Activated CD8-positive, alpha-beta T cell treated with anti-CD3 and anti-CD28 coated beads for 36 hours (primary cell): ENCODE measurements at places on chromosomes 12 and 14. TPM values are rescaled to one million over a fixed set of nuclear protein-coding genes. Genes with fewer than 3 reads are reported as not detected.
A peak's percentile ranks its signal among the peaks of the same experiment; 100 is the strongest.

DNA sequence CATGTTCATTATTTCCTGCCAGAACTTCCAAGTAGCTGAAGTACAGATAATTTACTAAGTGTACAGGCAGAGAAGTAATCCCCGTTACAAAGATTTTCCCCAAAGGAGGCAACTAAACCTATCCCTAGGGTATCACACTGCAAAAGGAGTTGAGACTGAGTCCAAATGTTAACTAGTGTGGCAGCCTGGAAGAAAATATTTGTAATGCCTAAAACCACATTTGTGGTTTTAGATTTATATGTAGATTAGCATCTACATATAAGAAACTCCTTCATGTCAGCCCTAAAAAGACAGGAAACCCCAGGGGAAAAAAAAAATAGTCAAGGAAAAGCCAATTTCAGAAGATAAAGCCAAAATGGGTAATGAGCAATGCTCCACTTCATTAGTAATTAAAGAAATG, 1.4 kb upstream of the RNASE12 start:
- no peak for DNase-seq

DNA sequence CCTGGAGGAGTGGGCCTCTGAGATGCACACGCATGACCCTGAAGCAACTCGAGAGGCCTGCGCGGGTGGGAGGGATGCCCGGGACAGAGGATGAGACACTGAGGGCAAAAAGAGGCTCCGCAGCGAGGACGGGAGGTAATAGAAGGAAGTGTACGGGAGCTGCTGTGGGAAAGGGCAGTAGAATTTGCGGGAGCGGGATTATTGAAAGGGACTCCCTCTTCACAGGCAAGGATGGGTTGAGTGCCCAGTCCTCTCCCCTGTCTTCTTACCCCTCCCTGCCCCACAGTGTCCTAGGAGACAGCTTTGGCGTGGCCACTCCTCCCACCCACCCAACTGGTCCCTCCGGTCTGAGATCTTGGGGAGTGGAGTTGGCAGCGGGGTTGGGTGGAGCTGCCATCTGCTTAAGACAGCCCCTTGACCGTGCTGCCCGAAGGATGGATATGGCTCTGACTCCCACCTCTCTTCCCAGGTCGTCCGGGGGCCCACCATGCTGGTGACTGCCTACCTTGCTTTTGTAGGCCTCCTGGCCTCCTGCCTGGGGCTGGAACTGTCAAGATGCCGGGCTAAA, 15.7 kb upstream of the ESPL1 start:
- DNase-seq = no peak

DNA sequence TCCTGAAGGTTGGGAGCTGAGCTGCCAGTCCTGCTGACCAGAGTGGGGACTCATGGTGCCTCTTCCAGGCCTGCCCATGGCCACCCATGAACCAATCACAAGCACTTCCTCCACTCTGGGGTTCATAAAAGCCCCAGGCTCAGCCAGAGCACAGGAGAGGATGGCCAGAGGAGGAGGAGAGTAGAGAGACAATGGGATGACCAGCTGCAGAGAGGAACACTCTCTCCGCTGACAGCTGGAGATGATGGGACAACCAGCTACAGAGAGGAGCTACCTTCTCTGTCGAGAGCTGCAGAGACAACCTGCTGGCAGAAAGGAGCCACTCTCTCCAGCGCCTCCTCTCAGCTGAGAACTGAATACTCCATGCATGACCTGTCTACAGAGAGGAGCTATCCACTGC, 886.1 kb downstream of the BCL11B start:
- no peak for DNase-seq

DNA sequence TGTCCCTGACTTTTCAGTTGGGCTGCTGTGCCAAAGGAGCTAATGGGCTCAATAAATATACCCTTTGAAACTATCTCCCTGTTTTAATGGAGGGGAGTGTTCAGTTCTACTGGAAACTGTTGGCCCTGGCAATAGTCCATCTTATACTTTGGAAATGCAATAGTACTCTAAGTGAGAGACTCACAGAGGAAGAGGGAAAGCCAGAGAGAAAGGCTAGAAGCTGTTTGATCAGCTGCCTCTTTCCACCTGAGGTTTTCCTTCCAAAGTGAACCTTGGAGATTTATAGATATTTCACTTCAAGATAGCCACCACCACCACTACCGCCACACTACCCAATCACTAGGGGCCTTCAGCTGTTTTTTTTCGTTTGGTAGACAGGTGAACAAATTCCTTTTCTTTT, 93.6 kb upstream of the CCDC91 start:
- DNase-seq = no peak

DNA sequence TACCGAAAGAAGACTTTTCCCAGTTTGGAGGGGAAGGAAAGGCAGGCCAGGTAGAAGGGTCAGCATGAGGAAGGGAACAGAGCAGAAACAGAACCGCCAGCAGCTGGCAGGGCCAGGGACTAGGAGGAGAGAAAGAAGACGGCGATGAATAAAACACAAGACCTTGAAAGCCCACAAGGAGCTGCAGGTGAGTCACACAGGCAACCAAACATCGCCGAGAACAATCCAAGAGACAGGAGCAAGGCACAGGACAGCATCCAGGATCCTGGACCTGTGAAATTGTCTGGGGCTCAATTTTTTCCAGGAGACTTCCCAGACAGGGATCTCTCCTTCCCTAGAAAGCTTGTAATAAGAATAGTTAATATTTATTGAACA, 47.3 kb downstream of the NUAK1 start:
- DNase-seq = no peak

DNA sequence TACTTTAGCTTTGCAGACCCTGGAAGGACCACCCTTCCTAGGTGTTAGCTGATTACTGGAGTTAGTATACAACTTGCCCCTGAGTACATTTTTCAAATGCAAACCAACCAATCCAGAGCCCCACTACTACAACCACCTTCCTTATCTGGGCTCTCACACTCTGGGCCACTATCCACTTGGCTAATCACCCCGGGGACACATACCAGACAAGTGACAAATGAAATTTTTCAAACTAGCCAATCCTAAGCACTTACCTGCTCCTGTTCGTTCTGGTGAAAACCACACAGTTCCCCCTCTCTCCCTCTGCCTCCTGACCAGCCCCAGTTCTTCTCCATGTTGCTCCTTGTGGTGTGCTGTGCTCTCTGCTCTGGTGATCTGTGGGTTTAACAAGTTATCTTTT, 140.4 kb downstream of the CNTN1 start:
- no peak for DNase-seq

- no peak for DNase-seq
Measured at GRCh38 chr14:24351517-24351916, 11.7 kb upstream of the RIPK3 start.

GRCh38 chr14:71597955-71598660, 334.1 kb upstream of the RGS6 start:
- peak; percentile 20 for DNase-seq

DNA sequence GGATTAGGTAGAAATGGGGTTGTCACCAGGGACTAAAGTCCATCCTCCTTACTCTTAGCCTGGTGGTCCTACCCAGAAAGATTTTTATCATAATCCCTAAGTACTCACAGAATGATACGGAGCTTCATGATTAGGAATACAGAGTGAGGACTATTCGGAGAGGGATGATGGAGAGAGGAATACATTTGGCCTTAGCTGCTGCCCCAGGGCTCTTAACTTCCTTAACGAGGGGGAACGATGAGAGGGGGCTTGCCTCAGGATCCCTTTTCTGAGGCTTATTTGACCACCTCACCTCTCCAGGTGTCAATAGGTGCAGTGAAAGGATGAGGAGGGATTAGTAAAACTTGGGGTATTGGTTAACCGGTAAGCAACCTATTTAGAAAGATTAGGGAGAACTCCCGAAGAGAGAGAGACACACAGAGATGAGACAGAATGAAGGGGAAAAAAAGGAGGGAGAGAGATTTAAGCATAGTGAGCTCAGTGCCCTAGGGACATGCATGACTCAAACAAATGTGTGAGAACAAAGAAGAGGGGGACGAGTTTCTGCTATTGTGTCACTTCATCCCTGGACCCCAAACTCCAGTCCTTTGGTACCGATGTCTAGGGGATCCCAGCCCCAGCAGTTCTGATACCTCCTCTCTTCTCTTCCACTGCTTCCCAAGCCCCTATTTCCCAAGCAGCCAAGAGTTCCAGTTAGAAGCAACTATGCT, 1.1 kb downstream of the NFE2 start:
- no peak for DNase-seq

GRCh38 chr12:51262758-51263177, 7.4 kb downstream of the SMAGP start:
- peak; percentile 51 for DNase-seq

DNA sequence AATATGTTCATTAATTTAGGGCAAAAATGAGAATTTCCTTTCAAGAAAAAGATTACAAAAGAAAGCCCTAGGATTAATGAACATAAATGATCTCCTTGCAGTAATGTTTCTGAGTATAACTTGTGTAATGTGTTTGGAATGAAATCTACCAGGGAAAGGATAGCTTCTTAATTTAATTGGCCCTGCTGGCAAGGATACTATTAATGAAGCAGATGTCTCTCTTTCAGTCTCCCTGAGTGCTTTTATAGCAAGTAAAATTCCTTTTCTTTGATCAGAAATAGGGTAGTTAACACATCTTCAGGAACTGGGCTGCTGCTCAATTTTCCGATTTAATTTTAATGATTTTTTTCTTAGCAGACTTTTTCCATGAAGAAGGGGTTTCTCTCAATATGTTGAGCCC, 379.4 kb upstream of the PDE3A start:
- DNase-seq = no peak

DNA sequence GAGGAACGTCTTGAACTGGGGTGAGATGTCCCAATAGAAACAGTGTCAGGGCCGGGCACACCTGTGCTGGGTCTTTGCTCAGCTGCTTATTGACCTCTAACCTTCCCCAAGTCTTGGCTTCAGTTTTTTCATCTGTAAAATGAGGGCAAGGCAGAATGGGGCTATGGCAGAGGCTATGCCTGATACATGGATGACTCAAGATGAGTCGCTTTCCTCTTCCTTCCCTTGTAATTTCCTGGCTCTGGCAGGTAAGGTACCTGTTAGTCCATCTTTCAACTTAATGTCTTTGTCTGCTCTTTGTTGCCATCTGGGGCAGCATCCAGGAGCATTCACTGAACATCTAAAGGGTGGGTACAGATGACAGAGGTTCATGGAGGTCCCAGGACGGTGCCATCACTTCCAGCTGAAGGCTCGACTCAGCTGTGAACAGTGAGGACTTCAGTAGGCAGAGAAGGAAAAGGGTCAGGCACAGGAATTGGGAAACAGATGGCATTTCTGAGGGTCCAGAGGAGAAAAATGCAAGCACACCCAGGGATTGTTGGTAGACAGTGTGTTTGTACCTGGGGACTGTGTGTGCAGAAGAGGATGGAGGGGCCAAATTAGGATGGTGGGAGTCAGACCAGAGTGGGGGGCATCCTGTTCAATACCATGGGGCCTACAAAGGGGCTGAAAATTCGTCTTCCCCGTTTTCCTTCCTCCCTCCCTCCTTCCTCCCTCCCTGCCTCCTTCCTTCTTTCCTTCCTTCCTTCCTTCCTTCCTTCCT, 268.3 kb downstream of the VRK1 start:
- no peak for DNase-seq

DNA sequence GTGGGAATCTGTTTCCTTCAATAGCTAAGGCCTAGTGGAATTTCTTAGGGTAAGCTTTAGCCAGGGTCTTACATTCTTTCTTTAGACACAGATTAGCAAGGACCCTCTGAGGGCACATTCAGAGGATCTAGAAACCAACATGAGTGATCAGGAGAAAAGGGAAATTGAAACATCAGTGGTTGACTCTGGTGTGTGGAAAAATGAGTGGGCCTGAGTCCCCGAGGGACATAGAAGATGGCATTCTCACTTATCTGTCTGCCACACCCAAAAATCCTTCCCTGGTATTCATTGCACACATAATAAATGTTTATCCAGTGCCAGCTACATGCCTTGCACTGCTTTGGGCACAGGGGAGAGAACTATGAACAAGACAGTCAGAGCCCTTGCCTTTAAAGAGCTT, 82.9 kb downstream of the SSPN start:
- no peak for DNase-seq

DNA sequence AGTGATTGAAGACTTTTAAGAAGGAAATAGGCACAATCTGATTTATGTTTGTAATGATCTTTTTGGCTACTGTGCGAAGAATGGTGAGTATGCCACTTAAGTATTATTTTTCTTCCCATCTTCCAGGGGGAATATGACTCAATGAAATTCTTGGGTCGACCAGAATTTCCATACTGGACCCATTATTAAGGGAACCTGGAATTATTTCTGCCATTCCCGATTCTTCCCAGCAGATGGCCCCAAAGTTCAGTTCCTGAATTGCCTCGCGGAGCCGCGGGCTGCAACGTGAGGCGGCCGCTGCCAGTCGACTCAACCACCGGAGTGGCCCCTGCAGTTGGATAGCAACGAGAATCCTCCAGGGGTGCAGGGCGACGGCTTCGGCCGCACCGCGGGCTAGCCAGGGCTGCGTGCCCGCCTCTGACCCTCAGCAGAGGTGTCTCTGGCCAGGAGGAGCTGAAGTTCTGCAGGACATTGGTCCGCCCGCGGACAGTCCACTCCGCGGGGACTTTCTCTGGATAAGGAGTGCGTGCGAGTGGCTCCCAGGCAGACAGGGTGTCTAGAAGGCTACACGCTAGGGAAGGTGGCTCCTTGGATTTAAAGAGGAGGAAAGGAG, 628 bp upstream of the TSHR start:
- peak; percentile 80 for DNase-seq

DNA sequence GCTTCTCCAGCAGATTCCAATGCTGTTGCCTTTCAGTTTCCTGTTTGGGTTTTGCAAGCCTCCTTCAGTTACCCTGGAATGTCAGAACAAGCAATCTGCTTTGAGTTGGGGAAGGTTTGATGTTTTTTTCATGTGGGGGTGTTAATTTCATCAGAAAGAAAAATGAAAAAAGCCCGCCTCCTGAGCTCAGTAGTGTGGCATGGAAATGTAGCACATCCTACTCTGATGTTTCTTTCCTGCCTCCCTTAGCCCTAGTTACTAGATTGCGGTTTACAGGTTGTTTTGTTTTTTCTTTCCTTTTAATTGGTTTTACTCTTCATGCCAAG, 22.6 kb downstream of the IFNG-AS1 start:
- no peak for DNase-seq

HSP90B1 gene
- total RNA-seq = 412 TPM

TMEM229B gene
- 2.3 TPM for total RNA-seq

LRRC43 gene
- not detected for total RNA-seq

FKBP11 gene
- 96.2 TPM for total RNA-seq

TRPV4 gene
- total RNA-seq = not detected

CAPZA3 gene
- not detected for total RNA-seq
